Smooth muscle cell of the pulmonary artery (primary cell): ENCODE measurements at places on chromosomes 1 and 21. TPM values are rescaled to one million over a fixed set of nuclear protein-coding genes. Genes with fewer than 3 reads are reported as not detected.

The P3H1 gene
- 198 and 210 TPM in 2 replicates for total RNA-seq

The HENMT1 gene
- total RNA-seq, result 1.9 and 3.4 TPM in 2 replicates

The CNR2 gene
- not detected in 2 replicates for total RNA-seq

The RPE65 gene
- not detected in 2 replicates for total RNA-seq

The CDK18 gene
- 6.4 and 11.1 TPM in 2 replicates for total RNA-seq

The PRAMEF5 gene
- not detected in 2 replicates for total RNA-seq

The GPR37L1 gene
- 0.03 TPM in 1 of 2 replicates, not detected in the other for total RNA-seq

The CFAP298 gene
- 20.0 and 20.7 TPM in 2 replicates for total RNA-seq

The HEYL gene
- 0.30 and 3.1 TPM in 2 replicates for total RNA-seq

The RBM8A gene
- total RNA-seq, result 54.8 and 62.2 TPM in 2 replicates

The DLGAP3 gene
- 0.07 TPM in 1 of 2 replicates, not detected in the other for total RNA-seq

The SMCP gene
- total RNA-seq, result not detected in 2 replicates
